Right renal cortex interstitium (tissue), 3 donors: ENCODE measurements at places on chromosomes 11 and 22. TPM values are rescaled to one million over a fixed set of nuclear protein-coding genes. Genes with fewer than 3 reads are reported as not detected.

DNA sequence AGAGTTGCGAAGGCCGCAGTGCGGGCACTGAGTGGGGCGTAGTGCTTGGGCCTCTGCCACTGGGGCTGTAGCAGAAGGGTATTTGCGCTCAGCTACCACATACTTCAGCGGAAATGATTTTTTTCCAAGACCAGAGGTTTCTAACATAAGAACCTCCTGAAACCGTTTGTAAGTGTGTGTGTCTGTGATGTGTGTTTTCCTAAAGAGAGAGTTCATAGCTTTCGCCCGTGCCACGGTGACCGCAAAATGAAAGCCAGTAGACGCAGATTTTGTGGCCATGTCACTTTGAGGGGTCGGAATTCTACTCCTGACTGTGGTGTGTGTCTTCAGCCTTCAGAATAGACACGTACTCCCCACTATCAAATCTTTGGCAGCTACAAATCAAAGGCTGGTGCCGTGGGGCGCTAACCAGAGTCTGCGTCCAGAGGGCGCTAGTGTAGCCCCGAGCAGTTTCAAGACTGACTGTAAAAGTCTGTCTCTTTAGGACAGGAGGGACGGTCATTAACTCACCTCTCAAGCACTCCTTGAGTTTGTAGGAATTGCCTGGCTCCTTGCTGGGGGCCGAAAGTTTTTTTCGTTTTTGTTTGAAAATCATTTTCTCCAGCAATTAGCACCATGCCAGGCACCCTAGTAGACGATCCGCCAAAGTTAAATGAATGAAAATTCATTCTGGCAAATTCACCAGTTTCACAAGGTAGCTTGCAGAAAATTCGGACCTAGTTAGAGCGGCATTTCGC lies 2.5 kb upstream of the CALCA start:
- no peak for DNase-seq

GRCh38 chr22:50115693-50116092 lies 25.9 kb downstream of the MOV10L1 start:
- DNase-seq: no peak

DNA sequence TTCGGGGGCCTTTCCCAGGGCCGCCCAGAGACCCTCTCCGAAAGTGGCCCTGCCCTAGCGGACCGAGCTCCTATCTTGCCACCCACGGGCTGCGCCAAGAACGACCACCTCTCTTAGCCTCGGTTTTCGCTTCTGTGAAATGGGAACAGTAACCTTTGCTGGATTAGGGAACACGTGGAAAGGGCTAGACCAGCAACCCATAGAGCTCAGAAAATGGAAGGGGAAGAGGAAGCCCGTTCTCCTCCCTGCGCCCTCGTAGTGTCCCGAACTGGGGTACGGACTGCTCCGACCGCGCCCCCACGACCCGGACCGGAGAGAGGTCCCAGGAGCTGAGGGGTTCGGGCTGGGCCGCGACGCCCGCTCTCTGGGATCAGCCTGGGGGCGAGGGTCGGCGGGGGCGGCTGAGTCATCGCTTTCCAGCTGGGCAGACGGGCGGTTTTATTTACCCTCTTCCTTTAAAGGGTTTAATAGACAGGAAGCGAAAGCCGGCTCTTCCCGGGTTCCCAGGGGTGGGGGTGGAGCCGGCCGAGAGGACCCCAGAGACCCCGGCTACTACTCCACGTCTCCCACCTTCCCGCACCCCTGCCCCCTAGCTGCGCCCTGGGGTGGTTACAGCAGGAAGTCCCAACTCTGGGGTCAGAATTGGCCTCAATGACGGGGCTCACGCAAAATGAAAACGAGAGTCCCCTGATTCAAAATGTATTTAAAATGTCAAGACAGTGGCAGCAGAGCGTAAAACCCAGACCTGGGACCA lies 907 bp upstream of the PHLDA2 start:
- DNase-seq: no peak

DNA sequence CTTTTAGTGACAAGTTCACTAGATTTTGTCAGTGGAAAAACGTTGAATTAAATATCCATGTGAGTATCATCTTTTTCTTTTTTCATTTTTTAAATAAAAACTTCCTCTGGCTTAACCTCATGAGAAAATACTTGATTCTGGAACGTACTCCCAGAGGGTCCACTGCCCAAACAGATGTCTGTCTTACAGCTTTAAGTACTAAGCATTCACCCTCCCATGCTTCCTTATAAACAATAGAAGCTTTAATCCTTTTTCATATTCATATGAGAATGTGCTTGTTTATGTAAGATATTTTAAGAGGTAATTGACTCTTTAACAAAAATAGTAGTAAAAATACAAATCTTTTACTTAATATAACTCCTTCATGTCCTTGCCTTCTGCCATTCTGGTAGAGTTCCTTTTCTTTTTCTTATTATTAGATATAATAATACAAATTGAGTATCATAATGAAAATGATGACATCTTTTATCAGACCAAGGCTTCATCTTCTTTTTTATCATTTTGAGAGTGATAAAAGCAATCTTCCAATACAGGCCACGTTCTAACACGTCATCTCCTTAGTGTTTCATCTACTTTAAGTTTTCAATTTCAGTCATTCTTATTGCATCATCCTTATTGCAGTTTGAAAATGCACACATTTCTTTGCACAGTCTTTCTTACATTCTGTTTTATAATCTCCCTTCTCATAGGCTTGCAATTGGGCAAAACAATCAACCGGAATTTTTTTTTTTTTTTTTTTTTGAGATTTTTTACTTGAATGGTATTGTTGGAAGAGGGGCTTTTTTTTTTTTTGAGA lies 69.5 kb upstream of the MYO18B start:
- DNase-seq: no peak

DNA sequence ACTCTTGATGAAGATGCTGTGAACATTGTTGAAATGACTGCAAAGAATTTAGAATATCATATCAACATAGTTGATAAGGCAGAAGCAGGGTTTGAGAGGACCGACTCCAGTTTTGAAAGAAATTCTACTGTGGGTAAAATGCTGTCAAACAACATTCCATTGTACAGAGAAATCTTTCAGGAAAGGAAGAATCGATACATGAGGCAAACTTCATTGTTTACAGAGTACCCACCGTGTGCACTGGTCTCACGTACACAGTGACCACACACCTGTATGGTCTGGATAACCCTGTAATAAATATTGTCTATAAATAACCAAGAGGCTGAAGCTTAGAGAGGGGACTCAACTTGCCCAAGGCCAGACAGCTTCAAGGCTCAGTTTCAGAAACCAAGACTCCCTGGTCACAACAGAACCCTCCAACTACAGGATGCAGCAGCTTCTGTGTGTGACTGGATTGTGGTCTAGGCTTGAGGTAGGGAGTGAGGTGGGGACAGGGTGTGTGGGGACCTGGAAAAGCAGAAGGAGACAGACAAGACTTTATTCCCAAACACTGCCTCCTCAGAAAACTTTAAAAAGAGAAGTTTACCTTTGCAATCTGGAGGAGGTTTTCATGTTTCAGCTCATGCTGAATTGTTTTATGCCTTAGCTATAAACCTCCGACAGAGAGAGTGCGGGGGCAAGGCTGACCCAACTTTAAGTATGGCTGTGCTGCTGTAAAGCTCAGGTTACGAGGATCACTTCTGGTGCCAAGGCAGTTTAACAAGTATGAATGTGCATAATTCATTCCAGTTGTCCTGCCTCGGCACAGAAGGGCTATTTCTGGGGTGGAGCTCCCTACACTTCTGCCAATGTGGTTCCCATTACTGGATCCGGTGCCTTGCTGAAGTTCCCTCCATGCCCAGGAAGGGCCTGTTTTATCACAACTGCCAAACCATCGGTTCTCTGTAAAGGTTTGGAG lies 372.6 kb upstream of the NARS2 start:
- no peak for DNase-seq

GRCh38 chr11:108790501-108791299 lies 125.8 kb downstream of the DDX10 start:
- no peak for DNase-seq

DNA sequence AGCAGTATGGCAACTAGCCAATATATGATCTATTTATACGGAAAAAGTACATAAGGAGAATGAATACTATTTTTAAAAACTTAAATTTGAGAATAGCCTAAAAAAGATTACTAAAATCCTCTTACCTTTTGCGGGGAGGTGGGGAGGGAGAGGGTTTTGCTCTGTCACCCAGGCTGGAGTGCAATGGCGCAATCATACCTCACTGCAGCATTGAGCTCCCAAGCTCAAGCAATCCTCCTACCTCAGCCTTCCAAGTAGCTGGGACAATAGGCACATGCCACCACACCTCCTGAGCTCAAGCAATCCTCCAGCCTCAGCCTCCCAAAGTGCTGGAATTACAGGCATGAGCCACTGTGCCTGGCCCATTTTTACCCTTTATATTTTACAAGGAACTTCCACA lies 82.0 kb downstream of the TTC28 start:
- DNase-seq: no peak

GRCh38 chr11:120564573-120565311 lies 53.2 kb downstream of the GRIK4 start:
- DNase-seq: no peak

DNA sequence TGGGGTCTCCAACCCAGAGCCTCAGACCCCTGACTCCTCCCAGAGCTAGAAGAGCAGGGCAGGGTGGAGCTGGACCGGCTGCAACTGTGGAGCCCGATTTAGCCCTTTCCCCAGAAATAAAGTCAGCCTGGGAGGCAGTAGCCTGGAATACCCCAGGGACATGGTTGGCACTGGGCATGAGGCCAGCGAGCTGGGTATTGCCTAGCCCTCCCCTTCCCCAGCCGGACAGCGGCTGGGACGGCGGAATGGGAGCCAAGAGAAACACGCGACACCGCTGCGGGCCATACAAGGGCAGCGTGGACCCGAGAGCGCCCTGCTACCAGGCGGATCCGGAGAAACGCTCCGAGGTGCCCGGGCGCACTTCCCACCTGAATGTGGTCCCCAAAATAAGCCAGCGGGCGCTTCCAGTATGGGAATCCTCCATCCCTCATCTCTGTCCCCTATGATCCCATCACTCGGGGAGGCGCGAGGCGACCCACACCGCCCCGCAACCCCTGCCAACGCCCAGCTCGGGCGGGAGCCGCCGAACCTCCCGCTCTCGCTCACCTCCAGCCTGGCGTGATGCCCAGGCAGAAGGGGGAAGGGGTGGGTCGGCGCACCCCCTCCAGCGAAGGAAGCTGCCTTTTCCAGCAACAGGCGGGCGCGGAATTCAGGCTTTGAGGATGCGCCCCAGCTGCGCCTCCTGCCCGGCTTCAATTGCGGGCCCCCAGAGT lies 758 bp downstream of the MCAM start:
- no peak for DNase-seq

Gene GGT5
- 16.5 TPM for polyA plus RNA-seq

Gene SERPING1
- 151 TPM for polyA plus RNA-seq

Gene UVRAG
- polyA plus RNA-seq: 16.4 TPM

Gene WEE1
- 89.4 TPM for polyA plus RNA-seq
